ENCODE measurements at places on chromosomes 2 and 18.

DNA sequence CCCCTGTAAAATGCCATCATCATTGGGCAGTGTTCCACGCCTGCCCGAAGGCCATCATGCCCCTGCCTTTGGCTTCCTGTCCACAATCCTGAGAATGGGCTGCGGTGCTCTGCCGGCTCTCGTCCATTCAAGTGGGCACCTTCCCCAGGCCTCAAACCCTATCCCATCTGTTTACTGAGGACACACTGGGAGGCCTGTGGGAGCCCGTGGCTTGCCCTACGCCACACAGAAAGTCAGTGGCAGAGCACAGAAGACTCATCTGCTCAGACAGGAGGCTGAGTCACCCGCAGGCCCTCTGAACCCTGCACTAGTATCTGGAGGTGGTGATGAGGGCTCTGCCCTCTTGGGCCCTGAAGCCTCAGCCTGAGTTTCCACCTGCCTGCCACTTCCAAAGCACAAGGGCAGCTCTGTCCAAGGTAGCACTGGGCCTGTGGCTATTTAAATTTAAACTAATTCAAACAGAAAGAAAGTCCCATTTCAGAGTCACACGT lies 19.1 kb upstream of the ANKRD53 start:
- peak; percentile 9 for DNase-seq

GRCh38 chr2:121550669-121551068 lies 20.0 kb downstream of the RNU4ATAC start:
- no peak for DNase-seq

- no peak for DNase-seq
Measured at GRCh38 chr2:23028106-23028505, 356.9 kb upstream of the KLHL29 start.

DNA sequence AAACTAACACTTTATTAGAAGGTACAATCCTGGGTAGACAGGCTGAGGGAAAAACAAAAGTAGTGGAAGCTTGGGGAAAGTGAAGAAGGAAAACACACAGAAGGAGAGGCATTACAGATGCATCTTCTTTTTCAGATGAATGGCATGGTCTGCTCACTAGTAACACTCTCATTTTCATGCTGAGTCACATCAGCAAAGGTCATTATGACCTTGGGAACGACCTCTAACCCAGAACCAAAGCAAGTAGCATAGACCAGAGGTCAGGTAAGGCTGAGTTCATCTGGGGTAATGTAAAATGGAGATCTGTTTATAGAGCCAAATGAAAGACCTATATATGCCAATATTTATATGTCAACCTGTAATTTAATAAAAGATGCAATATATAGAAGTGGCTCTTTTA lies 294.4 kb upstream of the LRRTM4 start:
- DNase-seq: no peak

GRCh38 chr2:237628247-237629187 lies 1.1 kb downstream of the LRRFIP1 start:
- no peak for DNase-seq

- DNase-seq: no peak
Measured at GRCh38 chr2:228239207-228239906, 57.9 kb upstream of the SPHKAP start.

- no peak for DNase-seq
Measured at GRCh38 chr18:76453057-76453561, 41.9 kb downstream of the ZNF516 start.

DNA sequence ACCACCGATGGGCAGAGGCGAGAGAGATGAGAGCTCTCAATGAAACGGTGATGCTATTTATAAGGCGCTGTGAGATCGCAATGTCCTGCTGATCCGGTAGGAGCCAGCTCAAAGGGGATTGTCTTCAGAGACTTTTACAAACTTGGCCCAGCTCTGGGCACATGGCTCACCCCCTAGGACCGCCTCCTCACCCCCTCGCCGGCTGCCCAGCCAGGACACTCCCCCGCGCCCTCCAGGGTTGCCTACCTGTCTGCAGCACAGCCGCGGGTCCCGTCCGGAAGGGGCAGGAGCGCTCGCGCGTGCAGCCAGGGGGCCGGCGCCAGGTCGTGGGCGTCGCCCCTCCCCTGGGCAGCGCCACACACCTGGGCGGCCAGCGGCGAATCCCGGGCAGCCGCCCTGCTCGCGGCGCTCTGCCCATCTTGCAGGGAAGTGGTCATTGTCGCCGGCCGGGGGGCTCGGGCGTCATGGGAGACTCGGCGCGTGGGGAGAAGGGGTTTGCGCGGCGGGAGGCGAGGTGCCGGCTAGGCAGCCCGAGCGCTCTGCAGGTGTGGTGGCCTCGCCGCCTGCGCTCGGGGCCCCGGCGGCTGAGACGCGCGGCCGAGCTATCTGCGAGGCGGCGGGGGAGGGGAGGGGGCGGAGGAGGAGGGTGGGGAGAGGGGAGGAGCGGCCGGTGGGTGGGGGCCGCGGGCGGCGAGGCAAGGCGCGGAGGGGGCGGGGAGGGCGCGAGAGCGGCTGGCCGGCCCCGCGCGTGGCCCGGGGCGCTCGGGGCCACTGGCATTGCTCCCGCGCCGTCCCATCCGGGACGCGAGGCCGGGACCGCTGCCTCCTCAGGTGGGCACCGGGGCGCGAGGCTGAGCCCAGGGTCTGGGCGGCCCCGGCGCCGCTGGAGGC lies at the start of gene GRB14:
GRB14 (minus strand) TSS at position 610 of the 891 bp plus-strand sequence; CDS start at position 437, 173 bp downstream.
- no peak for DNase-seq
